ENCODE measurements at places on chromosomes 7 and 10.

DNA sequence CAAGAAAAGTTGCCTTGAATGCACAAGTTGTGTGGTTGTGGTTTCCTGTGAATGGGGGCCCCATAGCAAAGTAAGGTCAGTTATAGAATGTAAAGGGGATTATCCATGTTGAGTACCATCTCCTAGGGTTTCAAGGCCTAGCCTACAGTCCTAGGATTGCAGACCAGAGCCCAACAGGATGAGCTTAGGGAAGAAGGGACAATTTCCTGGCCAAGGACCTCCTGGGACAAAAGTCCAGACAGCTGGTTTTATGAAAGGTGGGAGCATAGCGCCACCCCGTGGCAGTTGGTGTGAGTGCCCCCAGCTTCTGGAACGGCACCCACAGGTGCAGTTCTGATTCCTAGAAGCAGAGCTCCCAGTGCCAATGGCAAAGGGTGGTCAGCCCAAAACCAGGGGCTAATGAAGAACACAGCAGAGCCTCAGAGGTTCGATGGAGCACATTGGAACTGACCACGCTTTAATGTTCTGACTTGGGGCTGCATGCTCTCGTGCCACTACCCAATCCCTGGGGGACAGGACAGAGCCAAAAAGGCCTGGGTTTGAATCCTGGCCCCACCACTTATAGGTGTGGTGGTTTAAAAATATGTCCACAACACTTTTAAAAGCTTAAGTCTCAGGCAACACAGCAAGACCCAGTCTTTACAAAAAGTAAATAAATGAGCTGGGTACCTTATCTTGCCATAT, 25.8 kb upstream of the TMEM120A start:
- DNase-seq, result peak; percentile 53

- no peak for DNase-seq
Measured at GRCh38 chr7:130741331-130741995, 7.5 kb upstream of the KLF14 start.

DNA sequence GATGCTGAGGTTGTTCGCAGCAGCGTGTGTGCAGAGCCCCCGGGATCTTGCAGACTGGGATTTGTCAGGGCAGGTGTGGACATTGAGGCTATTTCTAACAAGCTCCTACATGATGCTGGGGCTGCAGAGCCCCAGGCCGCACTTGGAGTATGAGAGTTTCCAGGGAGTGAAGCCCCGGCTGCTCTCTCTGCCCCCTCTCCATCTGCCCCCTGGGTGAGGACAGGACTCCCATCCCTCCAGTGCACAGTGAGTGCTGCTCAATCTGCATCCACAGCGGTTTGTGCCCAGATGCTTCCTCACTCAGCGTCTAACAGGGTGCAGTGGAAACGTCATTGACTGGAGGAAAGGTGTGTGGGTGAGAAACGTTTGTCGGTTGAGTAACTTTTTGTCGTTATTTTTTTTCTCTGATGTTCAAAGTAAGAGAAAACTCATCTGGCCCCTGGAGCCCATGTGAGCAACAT, 25.3 kb downstream of the IL2RA start:
- DNase-seq, result no peak

DNA sequence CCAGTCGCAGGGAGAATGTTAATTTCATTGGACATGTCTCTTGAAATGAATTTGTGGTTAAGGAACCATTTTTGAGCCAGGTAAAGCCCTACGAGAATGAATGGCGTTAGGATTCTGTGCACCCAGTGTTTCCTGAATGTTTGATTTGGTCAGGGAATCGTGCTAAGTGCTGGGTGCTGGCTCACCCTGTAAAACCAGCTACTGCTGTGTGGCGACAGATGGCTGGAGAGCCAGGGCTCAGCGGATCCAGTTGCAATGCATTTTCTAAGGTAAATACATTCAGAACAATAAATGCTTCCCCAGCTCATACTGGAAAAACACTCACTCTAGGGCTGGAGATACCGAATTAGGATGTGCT, 355.5 kb downstream of the GLRX3 start:
- no peak for DNase-seq

DNA sequence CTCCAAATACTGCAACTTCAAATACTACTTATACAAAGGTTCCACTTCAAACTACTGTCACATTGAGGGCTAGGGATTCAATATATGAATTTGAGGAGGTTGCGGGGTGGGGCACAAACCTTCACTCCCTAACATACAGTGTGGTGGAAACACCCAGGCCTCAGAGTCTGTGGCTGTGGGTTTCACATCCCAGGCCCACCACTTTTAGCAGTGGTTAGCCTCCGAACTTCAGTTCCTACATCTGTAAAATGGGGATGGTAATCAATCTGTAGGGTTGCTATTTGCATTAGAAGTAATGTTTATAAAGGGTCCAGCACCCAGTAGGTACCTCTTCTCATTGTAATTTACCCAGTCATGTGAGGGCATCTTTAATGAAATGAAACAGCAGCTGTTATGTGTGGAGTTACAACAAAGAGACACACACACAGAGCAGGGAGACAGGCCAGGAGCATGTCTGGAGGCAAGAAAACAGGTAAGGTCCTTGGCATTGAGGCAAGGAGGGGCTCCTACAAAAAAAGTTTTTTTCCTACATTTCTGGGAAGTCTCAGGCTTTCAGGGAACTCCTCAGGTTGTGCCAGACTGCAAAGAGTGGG, 570.9 kb downstream of the LRMDA start:
- no peak for DNase-seq

DNA sequence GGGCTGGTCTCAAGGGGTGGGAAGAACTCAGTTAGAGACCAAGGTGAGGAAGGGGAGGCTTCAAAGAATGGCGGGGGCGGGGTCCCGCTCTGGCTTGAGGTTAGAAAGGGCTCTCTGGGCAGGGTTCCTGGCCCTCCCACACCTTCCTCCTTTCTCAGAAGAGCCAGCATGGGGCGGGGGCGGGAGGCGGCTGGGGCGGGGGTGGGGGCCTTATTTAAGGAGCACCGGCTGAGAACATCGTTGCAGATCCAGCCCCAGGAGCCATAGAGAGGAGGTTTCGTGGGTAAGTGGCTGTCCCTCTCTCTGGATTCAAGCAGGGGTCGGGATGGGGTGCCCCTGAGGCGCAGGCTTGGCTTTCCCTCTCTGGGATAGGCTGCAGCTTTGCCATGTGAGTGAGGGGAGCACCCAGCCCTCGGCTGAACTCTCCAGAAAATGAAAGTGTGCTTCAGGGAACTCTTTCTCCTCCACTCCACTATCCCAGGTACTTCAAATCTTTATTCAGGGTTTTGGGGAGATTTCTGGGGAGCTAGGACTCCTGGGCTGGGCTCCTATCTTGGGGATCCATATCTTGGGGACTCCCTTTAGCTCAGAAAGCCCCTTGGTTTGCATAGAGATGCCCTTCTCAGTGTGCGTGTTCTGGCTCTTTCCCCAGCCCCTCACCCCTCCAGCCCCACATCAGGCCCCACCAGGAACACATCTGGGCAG, 3.3 kb upstream of the CUEDC2 start:
- no peak for DNase-seq

DNA sequence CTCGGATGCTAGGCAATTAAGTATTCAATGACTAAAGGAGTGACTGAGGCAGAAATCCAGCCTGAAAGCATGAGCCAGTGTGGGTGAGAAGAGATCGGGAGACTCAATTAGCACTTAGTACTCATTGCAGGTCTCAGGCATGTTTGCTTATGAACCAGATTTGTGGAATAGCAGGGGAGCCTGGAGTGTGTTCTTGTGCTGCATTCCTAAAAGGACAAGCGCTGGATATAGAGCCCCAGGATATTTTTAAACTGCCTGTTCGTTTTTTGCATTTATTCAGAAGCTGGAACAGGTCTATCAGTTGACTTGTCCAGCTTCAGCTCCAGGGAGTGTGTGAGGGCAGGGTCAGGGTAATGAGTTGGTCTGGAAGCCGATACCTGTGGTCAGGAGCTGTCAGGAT, 120.3 kb downstream of the BMPER start:
- DNase-seq, result no peak

GRCh38 chr7:2109251-2109872, 123.4 kb downstream of the MAD1L1 start:
- DNase-seq, result no peak

- no peak for DNase-seq
Measured at GRCh38 chr10:72295330-72295910, 21.7 kb downstream of the DDIT4 start.

DNA sequence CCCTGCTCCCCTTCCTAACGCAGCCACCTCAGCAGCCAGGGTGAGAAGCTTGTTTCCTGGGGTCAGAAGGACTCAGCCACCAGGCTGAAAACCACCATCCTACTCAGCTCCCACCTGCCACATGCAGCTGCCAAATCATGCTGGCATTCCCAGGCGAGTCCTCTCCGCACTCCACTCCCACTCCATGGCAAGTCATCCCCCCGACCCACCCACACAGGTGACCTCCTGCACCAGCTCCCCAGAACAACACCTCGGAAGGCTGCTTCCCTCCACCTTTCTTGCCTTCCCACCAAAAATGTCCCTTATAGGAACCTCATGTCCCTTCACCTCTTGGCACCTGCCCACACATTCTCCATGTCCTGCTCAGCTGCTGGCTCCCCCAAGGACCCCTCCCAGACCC, 4.6 kb downstream of the PDAP1 start:
- DNase-seq, result no peak

- DNase-seq, result no peak
Measured at GRCh38 chr7:70319057-70319456, 720.8 kb downstream of the AUTS2 start.

DNA sequence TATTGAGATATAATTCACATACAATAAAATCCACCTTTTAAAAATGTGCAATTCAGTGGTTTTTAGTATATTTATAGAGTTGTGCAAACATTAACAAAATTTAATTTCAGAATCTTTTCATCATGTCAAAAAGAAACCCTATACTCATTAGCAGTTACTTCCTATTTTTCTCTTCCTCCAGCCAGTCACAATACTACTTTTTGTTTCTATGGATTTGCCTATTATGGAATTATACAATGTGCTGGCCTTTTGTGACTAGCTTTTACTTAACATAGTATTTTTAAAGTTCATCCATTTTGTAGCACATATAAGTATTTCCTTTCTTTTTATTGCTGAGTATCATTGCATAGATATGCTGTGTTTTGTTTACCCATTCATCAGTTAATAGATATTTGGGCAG, 199.9 kb upstream of the IMMP2L start:
- no peak for DNase-seq

DNA sequence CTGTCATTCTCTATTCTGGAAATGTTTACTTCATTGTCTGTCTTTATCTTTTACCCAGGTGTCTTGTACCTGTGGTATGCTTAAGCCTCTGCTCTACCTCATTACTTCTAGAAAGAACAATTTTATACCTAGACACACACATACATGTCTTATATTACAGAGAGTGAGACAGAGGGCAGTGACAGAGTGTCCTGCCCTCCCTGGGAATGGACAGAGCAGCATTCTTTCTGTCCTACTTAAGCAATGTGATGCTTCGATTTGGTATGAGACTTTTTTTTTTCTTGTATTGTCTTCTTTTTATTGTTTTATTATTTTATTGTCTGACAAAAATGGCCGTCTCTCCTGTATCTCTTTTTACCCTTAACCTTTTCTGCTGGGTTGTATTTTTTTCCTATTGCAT, 286.1 kb downstream of the EXOC4 start:
- DNase-seq, result no peak

Data from globus pallidus (tissue), 1 donor.